ENCODE measurements at places on chromosomes 2 and 18. TPM values are rescaled to one million over a fixed set of nuclear protein-coding genes. Genes with fewer than 3 reads are reported as not detected.

EMILIN2 gene
- 9.3 TPM for total RNA-seq

AMER3 gene
- not detected for total RNA-seq

DNA sequence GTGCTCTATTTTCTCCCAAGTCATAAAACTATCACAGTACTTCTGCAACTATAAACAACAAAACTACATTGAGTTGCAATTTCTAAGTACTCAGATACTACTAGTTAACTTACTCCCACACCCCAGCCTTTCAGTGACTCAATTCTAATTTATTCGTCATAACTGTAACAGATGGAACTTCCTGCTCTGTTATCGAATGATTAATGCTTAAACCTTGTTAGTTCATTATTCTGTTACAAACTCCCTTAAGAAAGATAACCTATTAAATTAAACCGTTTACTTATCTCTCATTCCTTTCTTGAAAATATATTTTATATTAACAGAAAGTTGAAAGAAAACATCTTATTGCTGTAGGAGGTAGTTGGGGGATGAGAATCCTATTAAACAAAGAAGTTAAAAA lies 17.0 kb downstream of the TNFAIP6 start:
- no peak for DNase-seq

IL1F10 gene
- not detected for total RNA-seq

DNA sequence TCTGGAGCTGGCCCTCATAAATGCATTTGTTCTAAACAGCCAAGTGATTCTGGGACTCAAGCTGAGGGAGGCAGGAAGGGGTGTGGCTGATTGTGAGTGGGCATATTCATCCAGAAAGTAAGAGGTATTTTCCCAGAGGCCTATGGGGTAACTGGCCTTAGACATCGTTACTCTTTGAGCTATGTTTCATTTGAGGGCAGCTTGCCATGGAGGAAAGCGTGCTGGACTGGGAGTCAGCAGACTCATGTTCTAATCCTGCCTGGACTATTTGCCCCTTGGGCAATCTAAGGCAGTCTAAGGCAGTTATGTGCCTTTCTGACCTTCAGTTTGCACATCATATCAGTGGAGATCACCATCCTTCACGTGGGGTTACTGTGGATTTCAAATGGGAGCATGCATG lies 93.5 kb upstream of the SLC14A2 start:
- DNase-seq, result no peak

TYMS gene
- total RNA-seq, result 49.5 TPM

DNA sequence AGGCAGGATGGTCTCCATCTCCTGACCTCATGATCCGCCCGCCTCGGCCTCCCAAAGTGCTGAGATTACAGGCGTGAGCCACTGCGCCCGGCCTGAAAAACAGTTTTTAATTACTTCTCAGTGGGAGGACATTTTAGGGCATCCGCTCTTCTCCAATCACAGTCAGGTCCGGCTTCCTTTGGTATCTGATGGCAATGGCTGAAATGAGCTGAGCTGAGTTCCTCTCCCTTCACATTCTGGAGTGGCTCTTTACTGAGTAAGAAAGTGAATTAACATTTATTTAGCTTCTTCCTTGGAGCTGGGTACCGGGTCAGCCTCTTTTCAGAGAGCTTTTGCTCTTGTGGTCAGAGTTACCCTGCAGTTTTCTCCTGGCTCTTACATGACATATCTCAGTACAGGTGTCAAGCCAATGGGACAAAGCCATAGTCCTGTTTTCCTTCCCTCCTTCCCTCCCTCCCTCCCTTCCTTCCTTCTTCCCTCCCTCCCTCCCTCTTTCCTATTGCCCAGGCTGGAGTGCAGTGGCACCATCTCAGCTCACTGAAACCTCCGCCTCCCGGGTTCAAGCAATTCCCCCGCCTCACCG lies 1.1 kb upstream of the TTC27 start:
- DNase-seq, result no peak

CELF4 gene
- total RNA-seq, result 0.22 TPM

- no peak for DNase-seq
Observed at GRCh38 chr2:31347319-31347718, 67.2 kb downstream of the XDH start.

NPPC gene
- total RNA-seq, result not detected

GRCh38 chr18:54769526-54770464 lies 58.5 kb upstream of the RAB27B start:
- DNase-seq, result no peak

GRCh38 chr18:56795381-56795780 lies 144.2 kb downstream of the WDR7 start:
- DNase-seq, result no peak

DNA sequence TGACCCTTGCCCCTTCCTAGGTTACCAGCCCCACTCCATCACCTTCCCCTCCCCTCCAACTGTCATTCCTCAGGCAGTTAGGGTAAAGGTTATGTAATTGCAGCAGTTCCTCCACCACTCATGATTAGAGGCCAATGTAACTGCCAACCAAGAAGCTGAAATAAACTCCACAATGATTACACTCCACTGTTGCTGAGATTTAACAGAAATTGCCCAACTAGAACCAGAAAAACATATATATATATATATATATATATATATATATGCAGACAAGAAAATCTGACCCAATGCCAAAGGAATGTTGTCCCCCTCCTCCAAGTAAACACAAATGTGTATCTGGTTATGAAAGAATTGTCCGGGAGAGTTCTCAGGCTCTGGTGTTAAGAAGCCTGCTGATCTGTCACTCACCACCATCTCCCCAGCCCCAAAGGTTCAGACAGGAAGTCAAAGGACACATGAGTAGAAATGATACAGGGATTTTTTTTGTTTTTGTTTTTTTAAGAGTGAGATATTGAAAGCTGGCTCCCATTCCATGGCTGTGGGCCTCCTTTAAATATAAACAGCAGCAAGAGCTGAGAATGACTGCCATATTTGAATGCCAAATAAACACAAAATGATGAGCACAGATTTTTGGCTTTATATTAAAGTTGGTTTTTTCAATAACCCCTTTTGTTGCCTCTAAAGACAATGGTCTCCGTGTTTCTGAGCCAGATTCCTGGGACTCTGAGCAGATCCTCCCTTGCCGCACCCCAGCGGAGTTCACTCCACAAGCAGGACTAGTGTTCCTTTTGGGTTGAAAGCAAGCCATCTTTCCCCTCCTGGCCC lies 127.2 kb upstream of the MAPRE2 start:
- DNase-seq, result no peak

GRCh38 chr2:18490901-18491300 lies 69.6 kb downstream of the RDH14 start:
- no peak for DNase-seq

DNA sequence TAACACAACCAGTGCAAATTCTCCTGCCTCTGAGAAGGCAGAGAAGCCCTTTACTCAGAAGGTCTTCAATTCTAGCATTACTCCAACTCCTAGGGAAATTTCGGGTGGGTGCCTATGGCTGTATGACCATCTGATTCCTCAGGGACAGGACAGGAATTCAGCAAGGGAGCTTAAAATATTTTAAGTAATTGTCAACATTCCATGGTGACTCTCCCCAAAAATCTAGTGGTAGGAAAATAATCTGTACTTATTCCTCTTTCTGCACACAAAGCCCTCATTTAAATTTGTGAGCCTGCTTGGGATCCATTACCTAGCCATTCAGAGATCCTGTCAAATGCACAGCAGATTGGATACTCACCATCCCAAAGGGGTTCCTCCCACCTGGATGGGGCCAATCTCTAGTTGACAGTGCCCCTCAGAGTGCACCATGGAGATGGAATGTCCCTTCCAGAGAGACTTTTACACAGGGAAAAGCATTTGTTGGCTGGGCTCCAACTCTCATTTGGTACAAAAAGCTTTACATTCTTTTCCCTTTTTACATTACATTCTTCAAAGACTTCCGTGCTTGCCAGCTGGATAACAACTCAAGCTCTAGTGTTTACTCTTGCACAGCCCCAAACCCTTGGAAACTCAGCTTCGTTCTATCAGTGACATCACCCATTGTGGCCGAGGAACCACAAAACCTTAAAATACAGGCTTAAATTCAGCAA lies 3.1 kb upstream of the TMEM150A start:
- DNase-seq, result no peak

RIT2 gene
- not detected for total RNA-seq

GRCh38 chr2:99424371-99424770 lies 65.4 kb downstream of the REV1 start:
- DNase-seq, result no peak

ASIC4 gene
- 0.15 TPM for total RNA-seq

DNA sequence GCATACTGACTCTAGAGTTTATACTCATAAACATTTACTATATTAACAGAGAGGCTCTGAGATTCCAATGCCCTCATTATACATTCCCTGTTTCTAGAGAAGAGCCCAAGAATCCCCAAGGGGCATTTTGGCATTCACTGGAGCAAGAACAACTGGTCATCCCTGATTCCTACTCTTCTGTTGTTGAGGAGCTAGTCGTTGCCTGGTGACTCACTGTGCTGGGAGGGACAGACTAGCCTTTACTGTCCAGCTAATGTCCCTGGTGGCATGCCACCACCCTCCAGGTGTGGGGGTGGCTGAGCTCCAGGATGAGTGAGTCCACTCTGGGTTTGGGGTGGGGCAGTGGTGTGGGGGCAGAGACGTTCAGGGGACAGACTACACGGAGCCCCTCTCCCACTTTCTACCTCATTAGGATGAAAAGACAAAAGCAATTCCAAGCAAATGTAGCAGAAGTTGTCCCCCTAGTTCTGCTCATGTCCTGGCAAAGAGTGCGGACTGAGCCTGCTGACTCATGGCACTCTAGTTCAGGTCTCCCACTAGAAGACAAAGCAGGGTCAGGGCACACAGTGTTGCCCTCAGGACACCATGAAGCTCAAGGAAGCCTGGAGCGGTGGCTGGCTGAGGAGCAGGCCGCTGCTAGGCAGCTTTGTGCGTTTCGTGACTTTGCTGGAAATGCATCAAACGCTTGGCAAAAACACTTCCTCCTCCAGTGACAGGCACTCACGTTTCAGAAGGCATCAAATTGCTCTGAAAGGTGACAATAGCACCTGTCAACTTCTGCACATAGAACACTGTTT lies 49.4 kb downstream of the RHOB start:
- DNase-seq, result no peak

DNA sequence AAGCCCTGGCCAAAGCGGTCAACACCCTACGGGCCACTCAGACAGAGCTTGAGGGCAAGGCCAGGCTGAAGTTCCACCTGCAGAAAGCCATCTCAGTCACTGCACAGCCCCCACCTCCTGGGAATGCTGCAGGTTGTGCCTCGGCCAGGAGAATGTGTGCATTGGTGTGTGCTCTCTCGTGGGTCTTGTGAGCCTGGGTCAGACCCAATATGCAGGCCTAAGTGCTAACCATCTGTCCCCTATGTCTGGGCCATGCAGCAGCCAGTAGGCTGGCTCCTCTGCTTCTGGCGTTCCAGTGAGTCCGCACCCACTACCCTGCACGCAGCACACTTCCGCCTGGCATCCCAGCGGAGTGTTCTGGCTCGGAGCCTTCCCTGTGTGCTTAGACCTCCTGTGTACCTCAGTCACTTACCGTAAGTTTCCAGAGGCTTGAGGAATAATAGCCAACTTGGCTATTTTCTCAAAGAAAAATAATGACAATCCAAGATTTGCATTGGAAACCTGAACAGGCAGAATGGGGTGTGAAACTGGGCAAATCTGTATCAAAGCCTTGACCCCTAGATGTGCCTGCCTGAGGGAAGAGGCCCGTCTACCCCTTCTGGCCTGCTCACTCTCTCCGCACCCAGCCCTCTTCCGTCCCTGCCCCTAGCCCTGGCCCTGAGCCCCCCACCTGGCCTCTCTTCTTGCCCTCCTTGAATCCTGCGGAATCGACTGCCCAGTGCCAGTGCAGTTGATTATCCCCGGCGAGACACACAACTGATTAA lies 7.2 kb downstream of the SIX3 start:
- peak; percentile 65 for DNase-seq

- no peak for DNase-seq
Observed at GRCh38 chr2:35787302-35788031, 568.1 kb upstream of the CRIM1 start.

C2orf78 gene
- not detected for total RNA-seq

DNA sequence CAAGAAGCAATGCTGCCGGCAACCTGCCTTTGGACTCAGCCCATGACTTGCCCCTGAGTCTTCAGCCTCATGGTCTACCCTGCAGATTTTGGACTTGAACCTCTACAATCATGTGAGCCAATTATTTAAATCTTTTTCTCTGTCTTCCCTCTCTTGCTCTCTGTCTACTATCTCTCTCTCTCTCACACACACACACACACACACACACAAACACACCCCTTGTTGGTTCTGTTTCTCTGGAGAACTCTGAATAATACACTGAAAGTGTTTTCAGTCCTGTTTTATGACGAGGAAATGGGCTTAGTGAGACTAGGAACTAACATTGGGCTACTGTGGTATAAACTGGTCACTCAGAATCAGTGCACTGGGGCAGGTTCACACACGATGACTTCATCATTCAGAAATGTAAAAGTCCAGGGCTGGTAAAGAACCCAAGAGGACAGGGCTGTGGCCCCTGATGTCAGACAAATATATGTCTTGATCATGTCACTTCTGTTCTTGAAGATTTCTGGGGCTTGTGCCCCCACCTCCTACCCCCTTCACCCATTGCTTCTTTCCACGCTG lies 266.1 kb upstream of the SIX2 start:
- no peak for DNase-seq

- DNase-seq, result no peak
Observed at GRCh38 chr18:616380-616995, 19.7 kb downstream of the CLUL1 start.

MRO gene
- not detected for total RNA-seq

DNA sequence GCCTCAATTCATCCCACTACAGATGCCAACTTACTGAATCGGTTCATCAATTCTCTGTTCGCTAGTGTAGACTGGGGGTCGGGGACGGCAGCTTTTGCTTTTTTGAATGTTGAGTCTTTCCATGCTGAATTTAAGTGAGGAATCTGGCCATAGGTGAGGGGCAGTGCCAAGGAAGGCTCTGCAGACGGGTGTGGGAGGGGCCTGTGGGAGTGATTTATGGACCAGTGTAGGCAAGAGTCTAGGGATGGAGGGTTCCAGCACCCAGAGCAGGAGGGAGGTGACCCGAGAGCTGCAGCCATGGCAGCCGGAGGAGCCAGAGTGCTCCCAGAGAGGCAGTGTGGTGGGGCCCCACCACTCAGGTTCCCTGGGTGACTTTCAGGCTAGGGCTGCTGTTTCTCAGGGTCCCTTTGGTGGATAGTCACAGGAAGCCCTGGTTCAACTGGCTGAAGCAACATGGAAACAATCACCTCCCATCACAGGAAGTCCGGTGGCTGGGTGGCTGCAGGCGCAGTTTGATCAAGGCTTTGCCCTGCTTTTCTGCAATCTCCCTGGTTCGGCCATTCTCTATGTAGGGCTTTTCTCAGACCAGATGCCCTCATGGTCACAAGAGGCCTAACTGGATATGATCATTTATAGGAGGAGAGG lies 16.9 kb upstream of the TEX44 start:
- DNase-seq, result no peak

- no peak for DNase-seq
Observed at GRCh38 chr18:7281579-7281978, 50.7 kb downstream of the LRRC30 start.

DNA sequence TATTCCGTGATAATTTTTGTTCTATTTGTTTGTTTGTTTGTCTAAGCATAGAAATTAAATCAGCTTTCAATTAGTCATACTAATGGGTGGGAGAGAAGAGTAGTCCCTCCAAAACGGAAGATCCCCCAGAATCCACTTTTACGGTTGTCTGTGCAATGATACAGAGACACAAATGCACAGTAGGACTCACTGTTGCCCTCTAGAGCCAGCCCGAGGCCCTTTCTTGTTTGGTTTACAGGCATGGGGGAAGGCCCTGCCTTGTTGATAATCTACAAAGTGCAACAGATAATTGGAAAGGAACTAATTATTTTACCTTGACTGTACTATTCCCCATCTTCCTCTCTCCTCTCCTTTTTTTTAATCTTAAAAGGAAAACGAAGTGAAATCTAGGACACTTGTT lies 121.1 kb downstream of the ACOXL start:
- DNase-seq, result no peak

ANKRD23 gene
- total RNA-seq, result 4.4 TPM

LHCGR gene
- total RNA-seq, result not detected
